ENCODE measurements at places on chromosomes 6 and 20.

DNA sequence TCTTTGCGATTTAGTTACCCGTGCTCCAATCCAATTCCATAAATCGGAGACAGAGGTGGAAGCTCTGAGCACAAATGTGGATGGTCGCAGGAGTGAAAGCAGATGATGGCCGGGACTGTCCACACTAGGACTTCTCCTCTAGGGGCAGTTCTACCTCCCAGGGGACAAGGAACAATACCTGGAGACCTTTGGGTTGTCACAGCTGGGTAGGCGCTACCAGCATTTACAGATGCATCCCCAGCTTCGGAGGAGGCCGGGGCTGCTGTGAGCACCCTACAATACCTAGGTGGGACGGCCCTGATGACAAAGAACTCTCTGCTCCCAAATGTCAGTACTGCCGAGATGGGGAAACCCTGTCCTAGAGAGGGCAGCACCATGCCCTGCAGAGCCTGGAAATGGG is 195.9 kb upstream of the CDH4 start:
- DNase-seq: no peak

- DNase-seq: peak; percentile 82
Observed at GRCh38 chr20:58127701-58128111, 100.7 kb downstream of the ANKRD60 start.

GRCh38 chr20:52270001-52270606 is 78.5 kb upstream of the ZFP64 start:
- no peak for DNase-seq

GRCh38 chr20:2798814-2799213 is 1.6 kb downstream of the CPXM1 start:
- peak; percentile 76 for DNase-seq

Data from smooth muscle cell of the brain vasculature (primary cell).